M059J (cell line): ENCODE measurements at places on chromosomes 4 and X. TPM values are rescaled to one million over a fixed set of nuclear protein-coding genes. Genes with fewer than 3 reads are reported as not detected.

- DNase-seq = no peak
Observed at GRCh38 chrX:130055103-130055502, 55.2 kb downstream of the ELF4 start.

GRCh38 chr4:40592034-40592433 lies 37.6 kb downstream of the RBM47 start:
- no peak for DNase-seq

- peak; percentile 45 for DNase-seq
Observed at GRCh38 chr4:40211224-40212185, 14.7 kb downstream of the RHOH start.

DNA sequence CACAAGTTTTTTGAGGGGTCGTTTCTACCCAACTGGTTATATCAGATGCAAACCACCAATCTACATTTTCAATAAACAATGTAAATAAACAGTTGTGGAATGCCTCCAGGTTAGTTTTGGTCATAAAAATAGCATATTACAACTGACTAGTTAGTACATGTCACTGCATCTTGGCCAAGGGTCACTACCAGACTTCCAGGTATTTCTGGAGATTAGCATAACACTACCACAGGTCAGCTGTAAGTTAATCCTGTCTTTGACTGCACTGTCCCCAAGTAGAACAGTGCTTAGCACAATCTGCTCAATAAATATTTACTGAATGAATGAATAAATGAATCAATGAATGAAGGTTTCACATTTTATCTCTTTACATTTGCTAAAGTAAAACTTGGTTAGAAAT lies 64.4 kb downstream of the TBC1D19 start:
- DNase-seq = no peak

GRCh38 chrX:153771415-153772315 lies 7.6 kb downstream of the PLXNB3 start:
- DNase-seq = no peak

DNA sequence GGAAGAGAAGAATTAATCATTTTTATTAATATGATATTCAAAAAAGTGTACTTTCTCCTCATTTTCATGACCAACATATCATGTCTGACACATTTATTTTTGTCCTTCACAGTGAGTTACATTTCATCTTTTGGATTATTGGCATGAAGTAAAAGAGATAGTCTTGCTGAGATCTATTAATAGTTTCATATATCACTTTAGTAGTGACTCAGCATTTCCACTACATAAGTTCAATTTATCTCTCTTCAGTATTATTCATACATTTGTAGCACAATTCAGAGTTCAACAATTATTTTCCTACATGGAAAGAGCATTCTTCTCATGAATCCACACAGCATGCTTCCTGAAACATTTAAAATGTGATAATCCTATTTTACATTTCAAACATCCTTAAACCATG lies 1461.1 kb downstream of the TECRL start:
- DNase-seq = no peak

The DCLK2 gene
- 14.8 and 18.2 TPM in 2 replicates for total RNA-seq

DNA sequence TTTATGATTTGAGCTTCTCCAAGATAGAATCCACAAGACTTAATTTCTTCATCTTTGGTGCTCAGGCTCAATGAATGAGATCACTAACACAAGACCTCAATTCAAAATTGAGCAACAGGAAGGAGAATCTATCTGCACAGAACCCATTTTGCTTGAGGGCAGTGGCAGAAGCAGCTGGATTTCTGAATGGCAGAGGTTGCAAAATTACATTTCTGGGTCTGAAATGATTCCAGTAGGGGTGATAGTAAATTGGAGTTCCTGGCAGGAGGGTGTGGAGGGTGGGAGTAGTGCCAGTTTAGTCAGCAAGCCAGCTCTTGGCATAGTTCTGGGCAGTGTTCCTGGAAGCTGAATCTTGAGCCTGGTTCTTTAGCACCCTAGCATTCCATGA lies 281.1 kb downstream of the SLC7A11 start:
- peak; percentile 79 for DNase-seq

The DMRTC1B gene
- total RNA-seq = not detected in 2 replicates

GRCh38 chr4:102151696-102152095 lies 193.6 kb downstream of the SLC39A8 start:
- no peak for DNase-seq

- no peak for DNase-seq
Observed at GRCh38 chrX:9767375-9767774, 1.7 kb upstream of the GPR143 start.

The PRSS12 gene
- total RNA-seq = 0.59 and 2.6 TPM in 2 replicates

The FGFBP2 gene
- not detected in 2 replicates for total RNA-seq

The BLTP1 gene
- 11.2 and 16.5 TPM in 2 replicates for total RNA-seq

- no peak for DNase-seq
Observed at GRCh38 chr4:118814058-118814457, 21.9 kb downstream of the SEC24D start.

The NSG1 gene
- 0.20 TPM in 1 of 2 replicates, not detected in the other for total RNA-seq

DNA sequence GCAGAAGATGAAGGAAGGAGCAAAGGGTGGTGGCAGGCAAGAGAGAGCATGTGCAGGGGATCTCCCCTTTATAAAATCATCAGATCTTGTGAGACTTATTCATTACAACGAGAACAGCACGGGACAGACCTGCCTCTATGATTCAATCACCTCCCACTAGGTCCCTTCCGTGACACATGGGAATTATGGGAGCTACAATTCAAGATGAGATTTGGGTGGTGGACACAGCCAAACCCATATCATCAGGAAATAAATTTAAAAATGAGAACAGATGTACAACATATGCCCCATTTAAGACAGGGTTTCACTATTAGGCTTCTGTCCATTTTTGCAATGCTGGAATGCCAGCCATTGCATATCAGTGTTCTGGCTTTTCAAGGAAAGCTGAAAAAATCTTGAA lies 346.7 kb upstream of the SLIT2 start:
- DNase-seq = no peak

GRCh38 chr4:7322166-7322991 lies 112.4 kb downstream of the PSAPL1 start:
- no peak for DNase-seq

GRCh38 chrX:123155327-123155726 lies 28.8 kb upstream of the GRIA3 start:
- peak; percentile 42 for DNase-seq

The SHROOM2 gene
- total RNA-seq = 0.98 and 4.4 TPM in 2 replicates

- no peak for DNase-seq
Observed at GRCh38 chr4:158993891-158994290, 109.0 kb upstream of the RAPGEF2 start.

GRCh38 chrX:9390693-9391368 lies 74.0 kb upstream of the TBL1X start:
- no peak for DNase-seq

DNA sequence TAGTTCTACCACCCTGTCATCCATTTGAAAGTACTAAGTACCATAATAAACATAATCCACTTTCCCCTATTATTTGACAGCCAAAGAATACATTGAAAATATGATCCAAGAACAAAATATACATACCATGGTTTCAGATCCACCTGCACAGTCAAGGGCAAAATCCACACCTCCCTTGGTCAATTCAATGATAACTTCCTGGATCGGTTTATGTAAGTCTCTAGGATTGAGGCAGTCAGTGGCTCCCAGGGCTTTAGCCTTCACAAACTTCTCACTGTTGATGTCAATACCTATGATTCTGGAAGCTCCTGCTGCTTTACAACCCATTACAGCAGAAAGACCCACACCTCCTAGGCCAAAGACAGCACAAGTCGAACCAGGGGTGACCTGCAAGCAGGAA lies 12.7 kb downstream of the ADH4 start:
- no peak for DNase-seq

DNA sequence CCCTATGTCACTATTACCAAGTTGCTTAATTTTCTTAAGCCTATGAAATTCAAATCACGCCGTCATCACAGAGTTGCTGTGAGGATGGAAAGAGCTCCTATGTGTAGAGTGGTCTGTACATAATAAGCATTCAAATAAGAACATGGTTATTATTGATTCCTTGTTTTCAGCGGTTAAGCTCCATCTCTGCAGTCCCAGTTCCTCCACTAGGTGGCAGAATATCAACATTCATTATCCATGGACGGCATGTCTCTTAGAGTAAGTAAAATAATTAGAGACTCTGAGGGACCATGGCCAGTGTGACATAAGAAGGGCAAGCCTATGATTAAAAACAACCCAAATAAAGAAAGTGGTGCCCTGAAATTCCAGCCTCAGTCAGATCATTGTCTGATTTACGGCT lies 132.5 kb upstream of the NHS start:
- peak; percentile 50 for DNase-seq

GRCh38 chr4:74794382-74795010 lies at the start of gene BTC:
TSS of gene BTC (minus strand) at chr4:74794523. CDS start at chr4:74794325, 198 bp downstream.
- peak; percentile 39 for DNase-seq
